ENCODE measurements at places on chromosomes 13 and 19. TPM values are rescaled to one million over a fixed set of nuclear protein-coding genes. Genes with fewer than 3 reads are reported as not detected.

DNA sequence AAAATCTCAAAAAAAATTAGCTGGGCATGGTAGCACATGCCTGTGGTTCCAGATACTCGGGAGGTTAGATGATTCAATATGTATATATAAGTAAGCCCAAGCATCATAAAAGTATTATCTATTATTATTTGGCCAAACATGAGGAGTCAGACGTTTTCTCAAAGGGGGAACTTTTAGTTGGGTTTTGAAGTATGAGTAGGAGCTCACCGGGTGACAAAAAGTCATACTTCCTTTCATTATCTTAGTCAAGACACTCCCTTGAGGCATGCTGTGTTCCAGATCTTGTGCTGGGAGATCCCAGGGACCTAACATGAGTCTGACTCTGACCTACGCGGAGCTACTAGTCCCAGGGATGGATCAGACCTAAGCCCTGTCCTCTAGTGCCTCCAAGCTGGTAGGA lies 8.2 kb upstream of the MYH14 start:
- no peak for DNase-seq

GRCh38 chr19:16850133-16850532 lies 20.9 kb downstream of the SIN3B start:
- peak; percentile 87 for DNase-seq

The APOC4 gene
- not detected for total RNA-seq

- DNase-seq = peak; percentile 77
Measured at GRCh38 chr19:47321630-47322029, 10.3 kb upstream of the C5AR2 start.

DNA sequence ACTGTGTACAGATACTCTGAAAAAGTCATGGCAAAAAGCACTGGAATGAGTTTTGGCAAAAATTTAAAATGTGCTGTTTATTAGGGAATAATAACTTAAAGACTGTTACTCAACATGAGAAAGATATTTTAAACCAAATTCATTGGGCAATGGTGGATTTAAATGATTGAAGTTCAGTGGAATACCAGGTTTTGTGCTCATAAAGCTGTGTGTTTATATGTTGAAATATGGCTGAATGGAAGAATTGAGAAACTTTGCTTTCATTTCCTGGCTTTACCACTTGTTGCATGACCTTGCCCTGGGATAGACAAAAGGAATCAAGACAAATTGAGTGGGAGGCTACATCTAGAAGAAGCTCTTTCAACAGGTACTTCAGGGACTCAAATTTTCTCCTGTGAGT lies 246.4 kb downstream of the GPC5 start:
- no peak for DNase-seq

- no peak for DNase-seq
Measured at GRCh38 chr19:39236527-39236926, 8.3 kb downstream of the IFNL3 start.

GRCh38 chr13:114109641-114110041 lies 22.8 kb downstream of the RASA3 start:
- peak; percentile 41 for DNase-seq

- DNase-seq = no peak
Measured at GRCh38 chr19:29576761-29577648, 29.1 kb upstream of the POP4 start.

- DNase-seq = no peak
Measured at GRCh38 chr13:46211116-46211482, 629 bp upstream of the LRRC63 start.

GRCh38 chr13:45575146-45575829 lies 40.3 kb downstream of the ERICH6B start:
- DNase-seq = no peak

The PRSS57 gene
- not detected for total RNA-seq

The ERICH4 gene
- not detected for total RNA-seq

DNA sequence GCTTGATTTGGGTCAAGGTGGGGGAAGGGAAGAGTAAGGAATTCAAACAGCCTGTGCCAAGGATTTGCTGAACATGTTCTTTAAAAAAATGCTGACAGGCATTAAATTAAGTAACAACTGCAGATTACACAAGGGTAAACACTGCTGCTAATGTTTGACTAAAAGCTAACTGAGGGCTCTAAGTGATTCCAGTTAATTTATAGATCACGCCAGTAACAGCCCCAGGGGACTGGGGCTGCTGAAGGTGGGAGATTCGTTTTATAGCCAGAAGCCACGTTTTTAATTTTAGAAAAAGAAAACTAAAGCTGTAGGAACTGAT lies 321.7 kb downstream of the DLEU7 start:
- no peak for DNase-seq

DNA sequence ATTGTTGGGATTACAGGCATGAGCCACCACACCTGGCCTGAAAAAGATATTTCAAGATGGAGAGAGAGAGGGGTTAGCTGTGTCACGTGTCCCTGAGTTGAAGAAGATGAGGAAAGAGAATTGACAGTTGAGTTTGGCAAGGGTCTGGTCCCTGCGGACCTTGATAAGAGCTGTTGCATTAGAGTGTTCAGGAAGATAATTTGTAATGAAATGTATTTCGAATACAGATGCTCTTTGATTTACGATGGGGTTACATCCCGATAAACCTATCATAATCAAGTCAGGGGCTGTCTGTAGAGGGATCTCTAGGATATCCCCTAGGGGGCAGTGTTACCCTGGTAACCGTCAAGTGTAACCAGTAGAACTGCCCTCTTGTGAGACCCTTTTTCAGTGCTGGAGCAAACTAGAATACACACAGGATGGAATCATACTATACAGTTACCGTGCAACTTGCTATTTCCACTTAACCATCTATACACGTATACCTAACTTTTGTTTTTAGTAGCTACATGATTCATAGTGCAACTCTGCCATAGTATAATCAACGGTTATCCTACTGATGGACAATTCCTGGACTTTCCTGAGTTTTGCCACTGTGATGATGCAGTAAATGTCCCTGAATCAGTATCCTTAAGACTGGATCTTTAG lies 1.5 kb upstream of the ELOF1 start:
- peak; percentile 88 for DNase-seq

DNA sequence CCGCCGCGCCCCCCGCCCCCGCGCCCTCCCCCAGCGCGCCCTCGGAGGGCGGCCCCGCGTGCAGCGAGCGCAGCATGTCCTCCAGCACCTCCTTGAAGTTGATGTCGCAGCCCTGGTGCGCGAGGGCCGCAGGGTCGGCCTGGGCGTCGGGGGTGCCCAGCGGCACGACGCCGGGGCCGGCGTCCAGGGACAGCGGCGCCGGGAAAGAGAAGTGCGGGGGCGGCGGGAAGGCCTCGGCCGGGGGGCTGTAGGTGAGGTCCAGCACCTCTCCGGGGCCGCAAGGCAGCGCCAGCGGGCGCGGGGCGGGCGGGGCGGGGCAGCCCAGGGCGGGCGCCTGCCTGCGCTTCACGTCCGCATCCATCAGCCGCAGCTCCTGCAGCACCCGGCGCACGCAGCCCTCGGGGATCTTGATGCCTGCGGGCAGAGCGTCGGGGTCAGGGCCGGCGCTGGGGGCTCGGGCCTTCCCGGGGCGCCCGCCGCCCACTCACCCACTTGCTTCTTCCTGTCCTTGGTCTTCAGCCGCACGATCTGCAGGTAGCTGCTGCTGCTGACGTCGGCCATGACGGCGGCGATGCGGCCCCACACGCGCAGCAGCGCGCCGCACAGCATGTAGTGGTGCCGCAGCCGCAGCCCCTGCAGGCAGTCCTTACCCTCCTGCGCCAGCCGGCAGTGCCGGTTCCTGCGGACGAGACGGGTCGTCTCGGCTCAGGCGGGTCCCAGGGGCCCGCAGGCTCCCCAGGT lies 4.7 kb downstream of the GPX4 start:
- DNase-seq = no peak

The SIGLEC9 gene
- total RNA-seq = not detected

GRCh38 chr19:41064974-41065569 lies 23.2 kb upstream of the CYP2A13 start:
- no peak for DNase-seq
